Astrocyte (in vitro differentiated cells and primary cell): ENCODE measurements at places on chromosomes 4 and X.

DNA sequence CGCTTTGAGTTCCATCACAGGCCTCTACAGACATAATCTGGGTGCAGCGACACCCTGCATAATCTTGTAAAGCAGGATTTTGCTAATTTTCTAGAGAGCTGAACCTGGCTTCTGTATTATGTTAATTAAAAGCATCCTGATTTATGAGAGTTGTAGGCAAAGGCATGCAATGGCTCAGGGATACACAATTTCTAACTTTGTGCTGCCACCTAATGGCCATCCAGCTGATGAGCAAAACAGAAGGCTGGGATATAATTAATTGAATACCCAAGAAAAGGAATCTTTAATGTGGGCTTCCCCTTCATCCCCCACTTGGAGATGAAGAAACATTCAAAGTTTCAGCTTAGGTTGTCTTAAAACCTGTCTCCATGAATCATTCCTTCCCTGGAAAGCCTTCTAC, 78.1 kb downstream of the BMP15 start:
- DNase-seq, result peak; percentile 12
- H3K4me1 ChIP-seq, result no peaks in the 10 kb centered on the region
- H3K4me3 ChIP-seq, result no peak overlapping the region
- H3K27me3 ChIP-seq, result no peaks in the 10 kb centered on the region

DNA sequence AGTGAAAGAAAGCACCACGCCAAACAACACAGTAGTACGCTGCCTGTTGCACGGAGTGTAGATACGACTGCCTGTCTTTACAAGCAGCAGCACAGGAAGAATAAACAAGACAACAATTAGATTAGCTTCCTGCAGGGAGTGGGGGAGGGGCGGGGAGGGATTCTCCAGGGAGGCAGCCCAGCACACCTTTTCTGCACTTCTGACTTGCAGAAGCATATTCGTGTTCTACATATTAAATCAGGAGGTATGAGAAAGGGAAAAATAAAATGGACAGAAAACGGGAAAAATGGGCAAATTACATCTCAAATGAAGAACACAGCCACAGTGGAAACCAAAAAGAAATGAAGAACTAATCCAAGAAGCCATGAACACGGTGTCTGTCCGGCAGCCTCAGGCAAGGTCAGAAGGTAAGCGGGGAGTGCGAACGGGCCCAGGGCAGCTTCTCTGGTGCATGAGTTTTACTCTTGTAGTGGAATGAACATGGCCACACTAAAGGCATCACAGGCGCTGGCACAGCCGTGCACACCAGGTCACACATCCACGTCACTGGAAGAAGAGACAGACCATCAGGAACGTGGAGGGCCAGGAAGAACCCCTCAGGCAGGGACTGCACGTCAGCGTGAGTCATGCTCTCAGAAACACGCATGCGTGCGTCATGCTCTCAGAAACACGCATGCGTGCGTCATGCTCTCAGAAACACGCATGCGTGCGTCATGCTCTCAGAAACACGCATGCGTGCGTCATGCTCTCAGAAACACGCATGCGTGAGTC, 20.1 kb upstream of the ADRA2C start:
- H3K27me3 ChIP-seq, result peaks cover 22% of the 10 kb centered on the region
- no peaks in the 10 kb centered on the region for H3K4me1 ChIP-seq
- DNase-seq, result no peak

GRCh38 chr4:40648131-40648530, 18.5 kb upstream of the RBM47 start:
- no peaks in the 10 kb centered on the region for H3K36me3 ChIP-seq
- H3K4me1 ChIP-seq, result no peaks in the 10 kb centered on the region
- H3K27me3 ChIP-seq, result no peaks in the 10 kb centered on the region
- H3K27ac ChIP-seq, result no peak overlapping the region

GRCh38 chr4:48153791-48154550, 19.9 kb upstream of the TXK start:
- no peak overlapping the region for H3K27ac ChIP-seq
- no peaks in the 10 kb centered on the region for H3K27me3 ChIP-seq
- H3K36me3 ChIP-seq, result no peaks in the 10 kb centered on the region
- no peak overlapping the region for H3K4me3 ChIP-seq
- DNase-seq, result no peak

DNA sequence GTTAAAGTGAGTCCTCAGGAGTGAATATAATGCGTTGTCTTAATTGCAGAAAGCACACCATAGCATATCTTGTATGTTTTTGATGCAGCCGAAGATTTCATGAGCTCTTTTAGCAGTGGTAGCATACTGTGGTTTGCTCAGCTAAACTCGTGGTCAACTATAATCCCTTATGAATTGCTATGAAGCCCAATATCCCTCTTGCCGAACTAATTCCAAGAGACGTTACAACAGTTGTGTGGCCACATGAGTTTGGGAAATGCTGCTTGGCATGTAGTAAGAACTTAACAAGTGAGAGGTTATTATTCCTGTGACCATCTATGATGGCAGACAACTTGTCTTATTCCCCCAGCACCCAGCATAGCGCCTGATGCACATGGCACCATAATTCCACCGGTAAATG, 30.7 kb downstream of the SYAP1 start:
- H3K36me3 ChIP-seq, result peaks cover 16% of the 10 kb centered on the region
- no peaks in the 10 kb centered on the region for H3K4me1 ChIP-seq
- no peaks in the 10 kb centered on the region for H3K27me3 ChIP-seq
- no peak overlapping the region for H3K27ac ChIP-seq
- no peak overlapping the region for H3K4me3 ChIP-seq
- no peak for DNase-seq

DNA sequence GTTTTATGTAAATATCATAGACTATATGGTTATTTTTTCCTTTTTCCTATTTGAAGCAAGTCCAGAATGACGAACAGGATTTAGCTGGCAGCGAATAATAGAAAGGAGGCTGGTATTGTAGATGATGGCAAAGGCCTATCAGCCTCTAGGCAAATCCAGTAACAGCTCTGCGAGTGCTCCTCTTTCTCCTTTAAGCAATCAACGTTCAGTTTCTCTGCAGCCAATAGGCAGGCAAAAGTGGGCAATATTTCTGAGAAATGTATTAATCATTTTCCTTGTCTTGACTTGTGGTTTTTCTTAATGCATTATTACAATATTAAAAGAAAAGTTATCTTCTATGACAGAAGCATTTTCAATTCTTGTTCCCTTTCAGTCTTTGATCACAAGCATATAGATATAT, 183.3 kb downstream of the SH3KBP1 start:
- no peaks in the 10 kb centered on the region for H3K27me3 ChIP-seq
- no peak overlapping the region for H3K4me3 ChIP-seq

DNA sequence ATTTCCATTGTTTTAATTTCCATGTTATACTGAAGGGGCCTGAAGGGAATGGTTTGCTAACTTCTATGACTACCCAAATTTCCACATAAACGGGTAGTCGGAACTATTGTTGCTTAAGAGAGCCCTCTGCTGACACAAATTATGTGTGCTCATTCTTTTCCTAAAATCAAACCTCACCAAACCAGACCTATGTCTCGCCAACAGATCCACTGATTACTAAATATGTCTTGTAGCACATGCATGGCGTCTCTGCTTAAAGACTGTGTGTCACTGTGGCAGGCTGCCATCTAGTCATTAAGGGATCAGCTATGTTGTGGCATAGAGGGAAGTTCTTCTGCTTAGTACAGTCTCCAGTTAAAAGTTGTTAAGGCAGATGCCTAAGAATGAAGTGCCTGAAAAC, 25.1 kb downstream of the PIR start:
- H3K36me3 ChIP-seq, result no peaks in the 10 kb centered on the region
- no peak overlapping the region for H3K4me3 ChIP-seq
- no peak overlapping the region for H3K27ac ChIP-seq
- H3K27me3 ChIP-seq, result no peaks in the 10 kb centered on the region
- no peaks in the 10 kb centered on the region for H3K4me1 ChIP-seq

DNA sequence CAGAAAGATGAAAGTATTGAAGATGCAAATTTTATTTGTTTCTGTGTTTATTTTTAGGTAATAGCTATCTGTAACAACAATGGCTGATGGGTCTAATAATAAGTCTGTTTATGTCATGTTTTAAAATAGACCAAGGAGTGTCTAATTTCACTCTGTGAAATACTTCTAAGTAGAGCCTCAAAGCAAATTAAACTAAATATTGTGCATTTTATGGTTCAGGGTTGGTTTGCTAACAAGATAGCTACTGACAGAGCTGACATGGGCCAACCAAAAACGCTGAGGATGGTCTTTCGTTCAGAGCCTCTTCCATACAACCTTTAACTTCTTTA, 437.6 kb upstream of the CTSO start:
- no peaks in the 10 kb centered on the region for H3K27me3 ChIP-seq
- no peak overlapping the region for H3K27ac ChIP-seq
- no peaks in the 10 kb centered on the region for H3K36me3 ChIP-seq
- H3K4me1 ChIP-seq, result peaks cover 4% of the 10 kb centered on the region

DNA sequence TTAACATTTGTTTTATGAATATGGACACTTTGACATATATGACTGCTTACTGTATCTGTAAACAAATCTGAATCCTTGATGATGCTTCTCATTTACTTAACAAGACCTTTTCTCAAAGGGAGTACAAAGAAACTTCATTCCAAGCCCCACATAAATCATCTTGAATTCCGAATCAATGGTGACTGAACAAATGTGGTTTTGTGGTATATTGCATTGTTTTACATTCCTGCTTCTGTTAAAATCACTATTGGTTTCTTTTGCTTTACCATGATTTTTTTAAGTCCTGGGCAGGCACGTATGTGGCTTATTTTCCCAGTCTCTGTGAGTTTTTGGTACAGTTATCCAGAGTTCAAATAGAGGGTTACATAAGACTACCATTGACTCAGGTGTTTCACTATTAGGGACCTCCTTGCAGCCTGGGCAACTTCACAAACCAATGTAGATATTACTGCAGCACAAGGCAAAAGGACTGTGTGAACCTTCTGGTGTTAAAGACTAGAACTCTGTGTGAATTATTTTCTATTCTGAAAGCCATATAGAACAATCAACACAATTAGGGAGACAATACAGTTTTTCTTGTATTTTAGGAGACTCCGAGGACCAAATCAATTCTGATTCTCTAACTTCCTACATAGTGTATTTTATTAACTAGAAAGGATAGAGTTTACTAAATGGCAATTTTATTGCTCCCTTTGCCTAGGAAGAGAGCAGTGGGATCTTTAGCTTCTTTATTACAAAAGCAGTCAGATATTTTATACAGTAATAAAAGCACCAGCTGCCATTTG, 196.4 kb downstream of the GALNTL6 start:
- no peak overlapping the region for H3K27ac ChIP-seq
- no peaks in the 10 kb centered on the region for H3K36me3 ChIP-seq
- no peaks in the 10 kb centered on the region for H3K4me1 ChIP-seq

- peaks cover 17% of the 10 kb centered on the region for H3K4me1 ChIP-seq
- no peak overlapping the region for H3K27ac ChIP-seq
- peak; percentile 51 for DNase-seq
- no peak overlapping the region for H3K4me3 ChIP-seq
Observed at GRCh38 chr4:15182600-15183220, 180.4 kb downstream of the CPEB2 start.

- DNase-seq, result peak; percentile 62
- H3K4me3 ChIP-seq, result no peak overlapping the region
- peaks cover 16% of the 10 kb centered on the region for H3K4me1 ChIP-seq
- H3K27ac ChIP-seq, result no peak overlapping the region
- no peaks in the 10 kb centered on the region for H3K27me3 ChIP-seq
Observed at GRCh38 chr4:105283501-105283900, 136.8 kb downstream of the TET2 start.

DNA sequence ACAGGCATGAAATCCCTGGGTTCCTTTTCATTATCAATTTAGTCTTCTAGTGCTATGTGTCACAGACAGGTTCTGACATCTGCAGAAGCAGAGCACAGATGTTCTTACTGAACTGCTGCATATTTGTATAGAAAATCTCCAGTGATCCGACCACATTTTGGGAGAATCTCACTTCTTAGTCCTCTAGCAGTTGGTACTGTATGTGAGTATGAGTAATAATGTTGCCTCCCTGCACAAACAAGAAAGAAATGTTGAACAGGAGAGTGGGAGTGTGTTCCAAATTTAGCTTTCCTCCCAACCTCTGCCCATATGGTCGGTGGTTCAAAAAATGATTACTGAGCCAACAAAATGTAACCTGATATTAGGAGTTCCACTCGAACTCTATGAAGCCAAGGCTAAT, 165.3 kb upstream of the GPC4 start:
- H3K4me3 ChIP-seq, result no peak overlapping the region
- peaks cover 2% of the 10 kb centered on the region for H3K4me1 ChIP-seq
- no peaks in the 10 kb centered on the region for H3K36me3 ChIP-seq
- no peaks in the 10 kb centered on the region for H3K27me3 ChIP-seq
- no peak overlapping the region for H3K27ac ChIP-seq
- DNase-seq, result peak; percentile 70

DNA sequence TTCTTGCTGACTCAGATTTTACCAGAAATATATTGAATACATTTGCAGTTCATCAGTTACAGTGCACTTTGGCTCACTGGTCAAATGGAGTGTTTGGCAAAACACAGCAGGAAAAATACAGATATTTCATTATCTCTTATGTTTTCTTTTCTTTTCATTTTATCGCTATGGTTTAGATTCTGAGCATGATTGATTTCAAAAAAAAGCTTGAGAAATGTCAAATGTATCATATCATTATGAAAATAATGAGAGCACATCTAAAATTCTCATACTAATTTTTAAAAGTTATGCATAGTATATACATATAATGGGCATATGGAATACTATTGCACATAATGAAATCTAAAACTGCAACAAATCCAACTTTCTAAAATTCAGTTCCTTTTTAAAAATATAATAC, 593.8 kb upstream of the PCDH7 start:
- H3K27me3 ChIP-seq, result no peaks in the 10 kb centered on the region
- H3K4me3 ChIP-seq, result no peak overlapping the region
- H3K27ac ChIP-seq, result no peak overlapping the region
- no peak for DNase-seq

GRCh38 chrX:77505227-77505626, 58.0 kb downstream of the FGF16 start:
- H3K27ac ChIP-seq, result no peak overlapping the region
- DNase-seq, result peak; percentile 33
- H3K27me3 ChIP-seq, result no peaks in the 10 kb centered on the region
- H3K4me3 ChIP-seq, result no peak overlapping the region

- no peaks in the 10 kb centered on the region for H3K27me3 ChIP-seq
- peaks cover 2% of the 10 kb centered on the region for H3K36me3 ChIP-seq
- H3K4me1 ChIP-seq, result peaks cover 14% of the 10 kb centered on the region
Observed at GRCh38 chrX:46837558-46838485, 979 bp downstream of the RP2 start.

GRCh38 chr4:158077835-158078234, 95.0 kb downstream of the GASK1B start:
- no peaks in the 10 kb centered on the region for H3K4me1 ChIP-seq
- no peaks in the 10 kb centered on the region for H3K27me3 ChIP-seq
- H3K4me3 ChIP-seq, result no peak overlapping the region
- DNase-seq, result no peak

GRCh38 chrX:57573754-57574153, 18.1 kb upstream of the ZXDB start:
- H3K4me3 ChIP-seq, result no peak overlapping the region
- H3K4me1 ChIP-seq, result no peaks in the 10 kb centered on the region
- no peak for DNase-seq
- H3K36me3 ChIP-seq, result no peaks in the 10 kb centered on the region
- no peak overlapping the region for H3K27ac ChIP-seq
- H3K27me3 ChIP-seq, result no peaks in the 10 kb centered on the region
